Ascending aorta (tissue), 2 donors: ENCODE measurements at places on chromosomes 16 and 17.

DNA sequence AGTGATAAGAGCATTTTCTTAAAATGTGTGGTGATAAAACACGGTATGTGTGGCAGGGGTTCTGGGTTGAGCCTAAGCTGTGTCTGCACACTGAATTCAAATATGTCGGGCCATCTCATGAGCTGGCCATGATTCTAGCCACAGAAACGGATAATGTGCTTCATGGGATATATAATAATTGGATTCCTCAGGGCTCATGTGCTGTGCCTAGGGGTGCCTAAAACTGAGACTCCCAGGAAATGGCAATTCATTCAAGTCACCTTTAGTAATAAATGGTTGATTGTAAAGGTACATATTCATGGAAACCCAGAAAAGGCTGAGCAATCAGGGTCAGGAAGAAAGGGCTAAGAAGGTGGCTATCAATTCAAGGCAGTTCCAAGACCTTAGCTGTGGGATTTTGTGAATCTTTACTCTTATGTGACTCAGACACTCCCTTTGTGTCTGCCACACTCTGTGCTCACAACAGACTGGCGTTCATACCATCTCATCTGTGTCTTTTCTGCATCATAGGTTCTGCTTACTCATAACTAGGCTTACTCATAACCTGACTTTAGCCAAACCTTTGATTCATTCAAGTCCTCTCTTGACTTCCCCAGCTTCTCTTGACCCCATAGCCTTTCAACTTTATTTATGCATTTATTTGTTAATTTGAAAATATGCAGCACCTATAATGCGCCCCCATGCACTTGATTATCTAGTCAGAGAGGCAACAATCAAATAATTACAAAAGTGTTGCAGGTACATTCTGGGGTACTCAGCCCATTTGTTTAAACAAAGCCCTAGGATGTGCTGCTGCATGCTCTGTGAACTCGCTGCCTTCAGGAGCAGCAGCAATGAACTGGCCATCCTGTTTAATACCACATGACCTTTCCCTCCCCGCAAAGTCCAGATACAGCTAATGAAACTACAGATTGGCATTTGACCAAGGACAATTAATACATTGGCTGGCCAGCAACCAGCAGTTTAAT, 28.4 kb upstream of the MED13 start:
- H3K27ac ChIP-seq, result no peak overlapping the region
- no peaks in the 10 kb centered on the region for H3K36me3 ChIP-seq
- DNase-seq, result no peak
- no peak overlapping the region for H3K4me3 ChIP-seq
- H3K27me3 ChIP-seq, result no peaks in the 10 kb centered on the region

GRCh38 chr17:45294506-45294905, 22.3 kb downstream of the MAP3K14 start:
- no peak overlapping the region for H3K4me3 ChIP-seq
- peaks cover 2% of the 10 kb centered on the region for H3K36me3 ChIP-seq
- H3K4me1 ChIP-seq, result peaks cover 26% of the 10 kb centered on the region
- H3K27ac ChIP-seq, result peak overlapping the region; percentile 81
- H3K27me3 ChIP-seq, result no peaks in the 10 kb centered on the region

GRCh38 chr17:50911890-50912289, 45.7 kb upstream of the TOB1 start:
- no peaks in the 10 kb centered on the region for H3K27me3 ChIP-seq
- no peaks in the 10 kb centered on the region for H3K36me3 ChIP-seq
- no peak for DNase-seq
- no peak overlapping the region for H3K4me3 ChIP-seq

GRCh38 chr17:36816214-36816906, 120.9 kb upstream of the LHX1 start:
- no peak overlapping the region for H3K4me3 ChIP-seq
- DNase-seq, result no peak
- no peaks in the 10 kb centered on the region for H3K27me3 ChIP-seq

- H3K36me3 ChIP-seq, result no peaks in the 10 kb centered on the region
- H3K27ac ChIP-seq, result no peak overlapping the region
- no peak for DNase-seq
- no peak overlapping the region for H3K4me3 ChIP-seq
- no peaks in the 10 kb centered on the region for H3K4me1 ChIP-seq
- no peaks in the 10 kb centered on the region for H3K27me3 ChIP-seq
Measured at GRCh38 chr17:44279346-44279665, 11.4 kb upstream of the SLC4A1 start.

GRCh38 chr17:77332034-77332971, 191.5 kb downstream of the SEC14L1 start:
- H3K27me3 ChIP-seq, result no peaks in the 10 kb centered on the region
- no peak for DNase-seq
- H3K36me3 ChIP-seq, result no peaks in the 10 kb centered on the region
- no peak overlapping the region for H3K4me3 ChIP-seq
- H3K27ac ChIP-seq, result no peak overlapping the region

GRCh38 chr17:29710891-29711418, 88.2 kb upstream of the CORO6 start:
- H3K36me3 ChIP-seq, result no peaks in the 10 kb centered on the region
- no peak overlapping the region for H3K4me3 ChIP-seq
- no peaks in the 10 kb centered on the region for H3K27me3 ChIP-seq
- DNase-seq, result no peak

- no peak for DNase-seq
- H3K36me3 ChIP-seq, result peaks cover 38% of the 10 kb centered on the region
- H3K4me3 ChIP-seq, result peak overlapping the region; percentile 72
- H3K27me3 ChIP-seq, result no peaks in the 10 kb centered on the region
- H3K4me1 ChIP-seq, result peaks cover 14% of the 10 kb centered on the region
Measured at GRCh38 chr17:42537156-42537805, 1.2 kb downstream of the NAGLU start.

DNA sequence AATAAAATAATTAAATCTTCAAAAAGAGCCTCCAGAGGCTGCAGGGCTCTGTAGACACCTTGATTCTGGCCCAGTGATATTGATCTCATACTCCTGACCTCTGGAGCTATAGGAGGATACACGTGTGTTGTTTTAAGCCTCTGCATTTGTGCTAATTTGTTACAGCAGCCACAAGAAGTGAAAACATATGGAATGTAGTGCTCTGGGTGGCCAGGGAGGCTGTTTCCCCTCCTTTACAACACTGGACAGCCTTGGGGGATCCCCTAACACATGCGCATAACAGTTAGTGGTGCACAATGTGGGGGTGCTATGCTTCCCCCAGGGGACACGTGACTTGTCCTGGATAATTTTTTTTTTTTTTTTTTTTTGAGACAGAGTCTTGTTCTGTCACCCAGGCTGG, 4.7 kb upstream of the ZNF500 start:
- H3K27ac ChIP-seq, result no peak overlapping the region
- DNase-seq, result no peak
- H3K4me1 ChIP-seq, result peaks cover 8% of the 10 kb centered on the region
- no peaks in the 10 kb centered on the region for H3K27me3 ChIP-seq
